ENCODE measurements at places on chromosomes 3 and 15.

GRCh38 chr3:82186017-82186416 is 424.6 kb upstream of the GBE1 start:
- DNase-seq: no peak

- no peak for DNase-seq
Measured at GRCh38 chr3:113271189-113271588, 59.8 kb downstream of the BOC start.

GRCh38 chr15:66747886-66748707 is 46.1 kb downstream of the SMAD6 start:
- DNase-seq: no peak

- DNase-seq: no peak
Measured at GRCh38 chr3:124281453-124282316, 289.8 kb upstream of the ROPN1 start.

DNA sequence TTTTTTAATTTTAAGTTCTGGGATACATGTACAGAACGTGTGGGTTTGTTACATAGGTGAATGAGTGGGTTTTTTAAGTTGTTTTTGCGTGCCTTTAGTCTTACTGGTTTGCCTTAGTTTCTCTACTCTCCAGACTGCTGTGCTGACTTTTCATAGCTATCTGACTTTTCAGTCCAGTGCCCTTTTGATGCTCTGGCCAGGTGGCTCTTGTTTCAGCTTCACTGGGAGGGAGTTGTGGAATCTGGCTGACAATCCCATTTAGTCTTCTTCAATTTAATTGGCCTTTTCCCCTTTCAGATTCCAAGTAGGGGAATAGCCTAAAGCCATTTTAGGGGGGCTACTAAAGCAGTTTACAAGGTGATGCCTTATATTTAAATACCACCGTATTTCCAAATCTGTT is 30.1 kb downstream of the FNDC3B start:
- no peak for DNase-seq

- DNase-seq: no peak
Measured at GRCh38 chr3:115980709-115981108, 357.4 kb downstream of the GAP43 start.

DNA sequence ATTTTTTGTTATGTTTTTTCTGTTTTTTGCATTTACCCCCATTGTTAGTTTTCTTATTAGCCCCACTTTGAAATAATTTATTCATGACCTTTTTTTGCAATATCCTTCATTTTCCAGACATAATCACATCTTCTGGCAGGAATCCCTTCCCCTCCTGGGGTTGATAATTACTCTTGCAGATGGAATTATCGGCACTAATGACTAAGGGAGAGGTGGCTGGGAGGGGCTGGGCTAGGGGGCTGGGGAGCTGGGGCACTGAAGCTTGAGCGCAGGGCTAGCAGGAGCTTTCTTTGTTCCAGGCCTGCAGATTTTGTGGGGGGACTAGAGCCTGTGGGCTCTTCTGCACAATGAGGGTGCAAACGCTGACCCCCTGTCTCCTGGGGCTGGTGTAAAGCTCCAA is 77.8 kb downstream of the RAB11A start:
- no peak for DNase-seq

DNA sequence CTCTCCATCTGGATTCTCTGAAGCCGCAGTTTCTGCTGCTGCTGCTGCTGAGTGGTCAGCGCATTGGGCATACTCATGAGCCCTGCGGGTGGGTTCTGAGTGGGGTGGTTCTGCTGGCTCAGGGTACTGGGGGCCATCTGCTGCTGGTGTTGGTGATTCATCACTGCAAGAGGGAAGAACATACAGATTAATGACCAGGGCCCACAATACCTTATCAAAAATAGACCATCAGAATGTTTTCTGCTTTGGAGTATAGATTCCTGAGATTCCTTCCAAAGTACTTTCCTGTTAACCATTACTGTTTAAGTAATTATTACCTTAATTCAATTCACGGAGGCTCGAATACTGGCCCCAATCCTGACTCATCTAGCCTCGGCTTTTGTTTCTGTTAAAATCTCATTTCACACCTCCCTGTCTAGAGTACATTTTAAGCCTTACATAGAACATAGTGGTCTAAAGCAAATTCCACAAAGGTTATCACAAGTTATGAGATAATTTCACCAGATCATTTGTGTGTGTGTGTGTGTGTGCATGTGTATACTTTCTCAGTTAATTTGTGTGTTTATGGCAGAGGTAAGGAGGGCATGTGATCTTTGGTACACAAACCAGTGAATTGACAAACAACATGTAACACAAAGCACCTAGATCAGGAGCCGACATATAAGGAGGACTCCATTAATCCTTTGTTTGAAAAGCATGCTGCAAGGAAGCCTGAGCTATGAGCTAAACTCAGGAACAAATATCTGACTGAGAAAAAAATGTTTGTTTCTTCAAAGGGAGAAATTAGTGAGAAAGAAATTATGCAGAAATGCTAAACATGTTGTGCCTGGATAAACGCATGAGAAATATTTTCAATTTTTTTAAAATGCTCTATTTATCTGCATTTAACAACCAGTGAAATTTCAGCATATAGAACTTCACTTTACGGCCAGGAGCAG is 68.1 kb downstream of the TM4SF4 start:
- no peak for DNase-seq

DNA sequence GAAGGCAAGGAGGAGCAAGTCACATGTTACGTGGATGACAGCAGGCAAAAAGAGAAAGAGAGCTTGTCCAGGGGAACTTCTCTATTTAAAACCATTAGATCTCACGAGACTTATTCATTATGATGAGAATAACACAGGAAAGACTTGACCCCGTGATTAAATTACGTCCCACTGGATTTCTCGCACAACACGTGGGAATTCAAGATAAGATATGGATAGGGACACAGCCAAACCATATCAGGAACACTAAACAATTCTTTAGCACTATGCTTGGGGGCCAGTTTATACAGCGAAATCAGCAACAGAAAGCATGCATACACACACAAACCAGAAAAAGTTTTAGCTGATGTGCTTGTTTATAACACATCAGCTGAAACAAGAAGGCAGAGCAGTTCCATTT is 704.2 kb downstream of the OTOL1 start:
- no peak for DNase-seq

- no peak for DNase-seq
Measured at GRCh38 chr3:116259984-116260383, 185.3 kb downstream of the LSAMP start.

- no peak for DNase-seq
Measured at GRCh38 chr15:60964527-60964926, 264.6 kb downstream of the RORA start.

GRCh38 chr3:71133865-71134264 is 449.7 kb downstream of the FOXP1 start:
- DNase-seq: no peak

DNA sequence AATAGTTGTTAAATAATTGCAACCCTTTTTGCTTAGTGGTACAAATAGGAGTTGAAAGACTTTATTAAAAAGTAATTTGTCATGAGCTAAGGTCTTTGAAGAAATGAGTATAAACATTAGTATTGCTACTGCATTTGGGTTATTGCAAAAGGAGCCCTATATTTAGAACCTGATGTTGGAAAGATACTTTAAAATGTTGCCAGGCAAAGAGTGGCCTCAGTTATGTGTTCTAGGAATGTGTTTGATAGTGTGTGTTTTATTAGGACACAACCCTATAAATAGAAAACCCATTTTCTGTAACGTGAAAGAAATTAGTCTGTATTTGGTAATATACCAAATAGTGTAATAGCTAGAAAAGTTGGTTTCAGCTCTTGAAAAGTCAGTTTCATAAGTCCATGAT is 10.7 kb downstream of the VPS8 start:
- DNase-seq: no peak

DNA sequence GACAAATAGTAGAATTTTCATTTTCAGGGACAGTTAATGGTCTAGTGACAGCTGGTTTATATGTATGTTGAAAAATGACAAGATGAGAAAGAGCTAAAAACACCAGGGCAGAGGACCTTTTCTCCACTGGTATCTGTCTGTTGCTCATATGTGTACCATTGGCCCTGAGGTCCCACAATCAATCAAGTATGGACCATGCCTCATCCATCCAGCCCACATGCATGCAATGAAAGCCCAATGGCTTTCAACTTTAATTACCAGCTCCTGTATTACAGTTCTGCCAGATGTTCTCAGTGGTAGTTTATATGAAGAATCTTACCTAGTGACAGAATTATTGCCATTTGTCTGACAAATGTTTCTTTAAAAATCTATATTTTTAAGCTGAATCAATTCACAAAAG is 234.1 kb downstream of the ZMAT3 start:
- no peak for DNase-seq

DNA sequence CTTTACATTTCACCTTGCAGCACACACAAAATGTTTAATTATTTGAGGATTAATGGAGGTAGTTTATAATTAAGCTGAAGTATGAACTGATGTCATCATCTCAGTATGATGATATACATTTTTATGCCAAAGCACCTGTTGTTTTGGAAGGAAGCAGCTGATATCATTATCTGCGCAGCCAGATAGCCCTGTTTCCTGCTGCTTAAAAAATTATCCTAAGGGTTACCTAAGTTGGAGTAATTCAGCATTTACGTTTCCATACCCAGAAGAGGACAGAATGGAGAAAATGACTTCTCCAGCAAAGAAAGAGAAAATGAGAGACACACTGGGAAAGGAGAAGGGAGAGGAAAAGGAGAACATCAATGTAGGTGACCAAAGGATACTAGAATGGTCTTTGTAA is 370.3 kb upstream of the PLSCR5 start:
- DNase-seq: no peak

GRCh38 chr3:160941885-160942494 is 163.2 kb downstream of the B3GALNT1 start:
- DNase-seq: peak; percentile 5

GRCh38 chr3:7573330-7573729 is 712.4 kb downstream of the GRM7 start:
- DNase-seq: no peak

DNA sequence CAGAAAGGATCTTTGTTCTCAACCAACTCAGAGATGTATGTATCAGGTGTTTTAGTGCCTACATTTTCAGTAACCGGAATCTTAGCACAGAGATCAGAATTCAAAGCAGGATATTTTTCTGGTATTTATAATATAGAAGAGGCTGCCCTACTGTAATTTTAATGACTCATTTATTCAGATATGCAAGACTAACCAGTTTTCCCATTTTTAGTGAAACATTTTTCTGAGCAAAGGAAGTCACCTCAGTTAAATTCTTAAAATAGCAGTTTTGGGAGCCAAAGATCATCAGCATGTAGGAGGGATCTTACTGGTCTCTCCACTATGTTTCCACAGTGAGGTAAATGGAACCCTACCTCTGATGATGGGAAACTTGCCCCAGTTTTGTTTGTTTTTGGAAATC is 42.0 kb downstream of the SRP14 start:
- DNase-seq: no peak

- DNase-seq: peak; percentile 41
Measured at GRCh38 chr15:51380999-51381806, 39.7 kb downstream of the GLDN start.

GRCh38 chr15:65494076-65494475 is 23.4 kb downstream of the DPP8 start:
- DNase-seq: no peak

GRCh38 chr3:52374173-52374572 is 58.1 kb downstream of the DNAH1 start:
- DNase-seq: no peak

DNA sequence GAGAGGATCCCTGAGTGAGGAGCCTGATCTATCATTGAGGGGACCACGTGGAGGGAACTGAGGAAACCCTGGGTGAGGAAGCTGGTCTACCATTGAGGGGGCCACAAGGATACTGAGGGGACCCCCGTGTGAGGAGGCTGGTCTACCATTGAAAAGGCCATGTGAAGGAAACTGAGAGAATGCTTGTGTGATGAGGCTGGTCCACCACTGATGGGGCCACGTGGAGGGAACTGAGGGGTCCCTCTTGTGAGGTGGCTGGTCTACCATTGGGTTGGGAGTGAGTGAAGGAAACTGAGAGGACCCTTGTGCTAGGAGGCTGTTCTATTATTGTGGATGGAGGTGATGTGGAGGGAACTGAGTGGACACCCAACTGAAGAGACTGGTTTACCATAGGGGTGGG is 161.3 kb downstream of the FBLN2 start:
- DNase-seq: no peak

DNA sequence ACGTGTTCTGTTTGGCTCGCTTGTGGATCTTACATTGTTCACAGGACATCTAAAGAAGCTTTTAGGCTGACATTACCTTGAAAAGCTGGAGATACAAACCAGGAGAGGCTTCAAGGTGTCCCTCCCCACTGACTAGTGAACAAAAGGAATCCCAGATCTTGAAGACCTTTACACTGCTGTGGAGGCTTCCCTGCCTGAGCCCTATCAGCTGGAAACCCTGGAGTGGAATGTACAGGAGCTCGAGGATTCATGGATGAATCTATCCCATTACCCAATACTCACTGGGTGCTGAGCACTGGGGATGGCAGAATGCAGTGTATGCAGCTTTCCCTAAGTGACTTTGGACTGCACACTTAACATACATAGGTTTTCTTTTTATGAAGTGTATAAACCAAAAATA is 82.3 kb upstream of the MFGE8 start:
- DNase-seq: no peak

DNA sequence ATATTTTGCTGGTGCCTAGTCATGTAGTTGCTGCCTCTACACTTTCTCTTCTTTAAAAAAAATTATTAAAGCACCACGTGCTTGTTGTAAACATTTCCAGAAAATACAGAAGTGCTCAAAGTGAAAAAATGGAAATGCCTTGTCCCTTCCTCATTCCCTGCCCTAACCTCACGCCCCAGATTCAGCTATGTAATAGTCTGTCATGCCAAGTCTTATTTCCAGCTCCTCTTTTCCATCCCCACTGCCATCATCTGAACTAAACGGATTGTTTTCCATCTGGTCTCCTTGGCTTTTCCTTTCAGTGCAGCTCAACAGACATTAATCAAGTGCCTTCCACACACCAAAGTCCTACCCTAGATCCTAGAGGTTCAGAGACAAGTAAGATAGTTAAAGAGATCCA is 15.5 kb downstream of the ZNF774 start:
- no peak for DNase-seq

DNA sequence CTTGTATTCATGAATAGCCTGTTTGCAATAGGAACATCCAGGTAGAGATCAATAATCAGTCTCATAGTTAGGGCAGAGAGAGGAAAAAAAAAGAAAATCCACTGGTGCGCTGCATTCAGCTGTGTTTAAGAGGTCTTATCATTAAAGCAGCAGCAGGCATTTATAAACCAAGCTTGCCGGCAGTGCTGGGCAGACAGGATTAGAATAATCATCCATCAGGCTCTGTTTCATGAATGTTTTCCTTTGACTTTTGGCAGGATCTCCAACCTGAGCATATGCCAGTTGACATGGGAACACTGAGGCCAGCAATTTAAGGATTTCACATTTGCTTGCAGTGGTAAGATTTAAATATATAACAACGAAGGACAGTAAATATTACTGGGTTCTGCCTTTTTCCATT is 305.2 kb upstream of the SEMA6D start:
- DNase-seq: no peak

GRCh38 chr3:121722411-121722810 is 27.1 kb downstream of the GOLGB1 start:
- DNase-seq: no peak

- DNase-seq: no peak
Measured at GRCh38 chr3:118772547-118773011, 262.1 kb downstream of the IGSF11 start.

Measured in GM12892 (cell line).